ENCODE measurements at places on chromosomes 1 and 21.
A peak's percentile ranks its signal among the peaks of the same experiment; 100 is the strongest.

- DNase-seq = no peak
Measured at GRCh38 chr1:171807556-171807955, 26.1 kb downstream of the METTL13 start.

DNA sequence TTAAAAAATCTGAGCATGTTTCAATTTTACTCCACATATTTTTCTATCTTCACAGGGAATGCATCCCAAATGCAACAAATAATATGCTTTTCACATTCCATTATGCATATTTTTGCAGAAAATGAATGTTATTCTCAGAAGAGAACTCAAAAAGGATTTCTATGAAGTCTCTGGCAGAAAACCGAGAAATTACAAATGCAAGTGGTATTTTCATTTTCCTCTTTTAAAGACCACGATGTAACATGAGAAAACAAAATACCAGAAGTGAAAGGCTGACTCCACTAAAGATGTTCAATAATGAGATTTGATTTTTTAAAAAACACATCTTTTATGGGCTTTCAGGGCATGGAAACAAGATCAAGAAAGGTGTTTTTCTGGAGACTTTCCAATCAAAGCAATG lies 5.0 kb upstream of the PDC start:
- DNase-seq = no peak

DNA sequence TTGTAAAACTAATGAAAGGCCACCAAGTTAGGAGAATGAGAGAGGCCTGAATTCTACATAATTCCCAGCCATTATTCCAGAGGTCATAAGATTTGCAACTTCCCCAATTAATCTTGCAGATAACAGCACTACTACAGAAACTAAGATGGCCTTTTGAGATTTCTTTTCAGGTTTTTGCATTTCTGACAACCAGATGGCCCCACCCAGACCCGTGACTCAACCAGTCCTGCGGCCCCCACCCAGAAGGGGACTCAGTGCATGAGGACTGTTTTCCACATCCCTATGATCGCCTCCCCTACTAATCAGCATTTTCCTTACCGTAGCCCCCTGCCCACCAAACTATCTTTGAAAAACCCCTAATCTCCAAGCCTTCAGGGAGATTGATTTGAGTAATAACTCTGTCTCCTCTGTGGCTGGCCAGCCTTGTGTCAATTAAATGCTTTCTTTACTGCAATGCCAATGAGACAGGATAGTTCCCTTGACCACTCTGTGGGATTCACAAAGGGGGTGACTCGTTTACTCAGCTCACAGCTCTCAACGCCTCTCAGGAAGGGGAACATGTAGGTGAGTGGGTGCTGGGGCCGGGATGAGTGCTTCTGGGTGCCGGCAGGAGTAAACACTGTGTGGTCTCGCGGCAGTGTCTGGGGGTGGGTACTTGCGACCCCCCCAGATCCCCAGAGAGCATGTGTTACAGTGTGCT lies 10.5 kb upstream of the CNIH3 start:
- DNase-seq = no peak

DNA sequence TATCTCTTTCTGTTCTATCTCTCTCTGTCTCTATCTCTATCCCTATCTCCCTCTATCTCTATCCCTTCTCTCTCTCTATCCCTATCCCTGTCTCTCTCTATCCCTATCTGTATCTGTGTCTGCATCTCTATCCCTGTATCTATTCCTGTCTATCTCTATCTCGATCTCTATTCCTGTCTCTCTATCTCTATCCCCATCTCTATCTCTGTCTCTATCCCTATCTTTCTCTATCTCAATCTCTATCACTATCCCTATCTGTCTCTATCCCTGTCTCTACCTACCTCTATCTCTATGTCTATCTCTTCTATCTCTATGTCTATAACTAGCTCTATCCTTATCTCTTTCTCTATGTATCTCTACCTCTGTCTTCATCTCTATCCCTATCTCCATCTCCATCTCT lies 141.4 kb upstream of the KCNJ6 start:
- no peak for DNase-seq

DNA sequence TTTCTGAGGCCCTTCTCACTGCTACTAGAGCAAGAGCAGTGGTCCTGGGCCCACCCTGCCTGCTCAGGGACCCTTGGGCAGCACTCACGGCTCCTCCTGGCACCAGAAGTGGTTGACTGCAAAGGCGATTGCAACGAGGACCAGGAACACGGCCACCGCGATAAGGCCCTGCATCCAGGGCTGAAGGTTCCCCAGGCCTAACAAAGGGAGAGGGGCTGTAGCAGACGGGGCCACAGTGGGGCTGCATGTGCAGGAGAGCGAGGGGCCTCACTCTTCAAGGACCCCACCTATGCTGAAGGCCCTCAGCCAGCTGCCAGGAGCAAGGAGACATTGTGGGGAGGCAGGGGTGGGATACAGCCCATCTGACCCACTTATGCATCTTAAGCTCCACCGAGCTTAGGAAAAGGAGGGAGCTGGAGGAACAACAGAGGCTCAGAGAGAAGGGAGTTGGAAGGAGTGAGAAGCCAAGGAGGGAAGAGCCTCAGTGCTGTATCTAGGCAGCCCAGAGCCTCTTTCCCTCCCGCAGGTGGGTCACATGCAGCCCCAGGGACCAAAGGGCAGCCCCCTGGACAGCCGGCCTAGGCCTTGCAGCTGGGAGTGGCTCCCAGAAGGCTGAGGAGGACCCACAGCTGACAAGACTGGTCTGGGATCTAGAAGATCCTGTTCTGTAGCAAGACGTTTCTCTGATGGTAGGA lies 2.5 kb downstream of the PDZK1IP1 start:
- no peak for DNase-seq

DNA sequence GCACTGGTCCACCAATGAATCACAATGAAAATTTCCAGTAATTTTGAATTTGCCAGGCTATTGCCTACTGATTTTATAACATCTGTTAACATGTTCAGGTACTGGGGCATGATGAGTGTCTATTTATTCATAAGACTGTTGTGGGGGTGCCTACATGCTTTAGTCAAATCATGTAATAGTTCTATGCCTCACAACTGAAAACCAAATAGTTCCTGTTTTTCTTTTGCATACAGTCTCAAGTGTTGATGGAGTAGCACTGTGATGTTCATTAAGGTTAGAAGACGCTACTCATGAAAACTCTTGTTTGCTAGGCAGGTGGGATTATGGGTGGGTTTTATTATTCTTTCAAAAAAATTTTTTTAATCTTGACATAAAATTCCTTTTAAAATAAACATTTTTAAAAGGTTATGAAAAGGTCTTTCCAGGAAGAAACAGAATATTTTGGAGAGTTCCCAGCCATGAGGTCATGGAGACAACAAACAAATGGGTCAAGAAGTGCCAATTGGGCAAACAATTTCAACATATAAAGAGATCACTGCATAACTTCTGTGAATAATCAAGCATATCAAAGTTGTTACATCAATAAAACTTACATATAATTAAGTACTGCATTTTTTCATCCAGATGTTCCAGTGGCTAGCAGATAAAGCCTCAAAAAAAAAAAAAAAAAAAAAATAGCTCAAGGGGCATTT lies 40.2 kb upstream of the NHLH2 start:
- DNase-seq = peak; percentile 26

Measured in common myeloid progenitor, CD34-positive (primary cell).